Smooth muscle cell of the brain vasculature (primary cell): ENCODE measurements at places on chromosomes 6 and 20.

- no peak for DNase-seq
Observed at GRCh38 chr6:128605961-128606360, 85.6 kb upstream of the PTPRK start.

GRCh38 chr6:145878591-145879295 lies 64.1 kb upstream of the FBXO30 start:
- DNase-seq = no peak

- DNase-seq = no peak
Observed at GRCh38 chr6:11645016-11645415, 107.5 kb downstream of the TMEM170B start.

DNA sequence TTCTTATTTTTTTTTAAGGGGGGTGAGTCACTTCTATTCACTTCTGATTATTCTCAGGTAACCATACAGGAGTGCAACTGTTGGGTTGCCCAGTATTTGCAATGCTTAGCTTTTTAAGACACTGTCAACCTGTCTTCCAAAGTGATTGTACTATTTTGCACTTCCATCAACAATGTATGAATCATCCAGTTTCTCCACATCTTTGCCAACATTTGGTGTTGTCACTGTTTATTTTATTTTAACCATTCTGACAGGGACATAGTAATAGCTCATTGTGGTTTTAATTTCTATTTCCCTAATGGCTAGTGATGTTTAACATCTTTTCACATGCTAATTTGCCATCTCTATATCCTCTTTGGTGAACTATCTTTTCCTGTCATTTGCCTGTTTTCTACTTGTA lies 1.4 kb upstream of the SLC13A3 start:
- DNase-seq = no peak

GRCh38 chr6:168632694-168633093 lies 191.7 kb downstream of the SMOC2 start:
- no peak for DNase-seq

DNA sequence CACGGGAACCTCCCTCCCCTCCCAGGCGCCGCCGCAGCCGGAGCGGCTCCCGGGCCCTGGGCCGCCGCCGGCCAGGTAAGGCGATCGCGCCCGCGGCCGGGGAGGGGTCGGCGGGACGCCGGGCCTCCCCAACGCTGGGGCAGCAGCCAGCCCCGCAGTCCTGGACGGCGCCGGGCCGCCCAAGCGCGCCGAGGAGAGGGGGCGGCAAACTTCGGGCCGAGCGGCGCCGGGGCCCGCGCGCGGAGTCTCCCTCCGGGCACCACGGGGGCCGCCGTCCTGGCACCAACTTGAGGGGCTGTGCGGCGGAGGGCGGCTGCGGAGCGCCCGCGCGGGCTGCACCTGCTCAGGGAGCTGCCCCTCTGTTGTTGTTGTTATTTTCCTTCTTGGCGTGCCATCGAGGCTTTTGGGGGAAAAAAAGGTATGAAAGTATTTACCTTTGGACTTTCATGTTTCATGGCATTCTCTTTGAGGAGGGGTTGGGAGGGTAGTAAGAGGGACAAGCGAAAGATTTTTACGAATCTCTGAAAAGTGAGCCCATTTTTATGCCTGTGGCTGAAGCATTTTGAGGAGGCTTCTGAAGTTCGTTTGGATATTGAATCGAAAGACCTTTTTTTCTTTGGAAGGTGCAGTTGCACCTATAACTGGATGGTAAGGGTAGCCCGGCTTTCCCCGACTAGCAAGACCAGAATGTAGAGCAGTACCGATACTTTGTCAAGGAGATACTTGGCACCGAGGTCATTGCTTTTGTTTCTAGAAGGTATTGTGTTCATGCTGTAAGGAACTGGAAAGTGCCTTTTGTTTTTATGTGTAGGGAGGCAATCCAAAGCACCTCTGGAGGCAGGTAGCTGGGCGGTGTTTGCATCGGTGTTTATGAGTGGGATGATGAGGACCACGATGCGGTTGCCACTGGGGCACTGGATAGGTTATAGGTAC lies at the start of gene RNF182:
TSS of gene RNF182 (plus strand) at position 4 of the 933 bp plus-strand sequence. CDS start 52,168 bp downstream, outside the sequence.
- no peak for DNase-seq

DNA sequence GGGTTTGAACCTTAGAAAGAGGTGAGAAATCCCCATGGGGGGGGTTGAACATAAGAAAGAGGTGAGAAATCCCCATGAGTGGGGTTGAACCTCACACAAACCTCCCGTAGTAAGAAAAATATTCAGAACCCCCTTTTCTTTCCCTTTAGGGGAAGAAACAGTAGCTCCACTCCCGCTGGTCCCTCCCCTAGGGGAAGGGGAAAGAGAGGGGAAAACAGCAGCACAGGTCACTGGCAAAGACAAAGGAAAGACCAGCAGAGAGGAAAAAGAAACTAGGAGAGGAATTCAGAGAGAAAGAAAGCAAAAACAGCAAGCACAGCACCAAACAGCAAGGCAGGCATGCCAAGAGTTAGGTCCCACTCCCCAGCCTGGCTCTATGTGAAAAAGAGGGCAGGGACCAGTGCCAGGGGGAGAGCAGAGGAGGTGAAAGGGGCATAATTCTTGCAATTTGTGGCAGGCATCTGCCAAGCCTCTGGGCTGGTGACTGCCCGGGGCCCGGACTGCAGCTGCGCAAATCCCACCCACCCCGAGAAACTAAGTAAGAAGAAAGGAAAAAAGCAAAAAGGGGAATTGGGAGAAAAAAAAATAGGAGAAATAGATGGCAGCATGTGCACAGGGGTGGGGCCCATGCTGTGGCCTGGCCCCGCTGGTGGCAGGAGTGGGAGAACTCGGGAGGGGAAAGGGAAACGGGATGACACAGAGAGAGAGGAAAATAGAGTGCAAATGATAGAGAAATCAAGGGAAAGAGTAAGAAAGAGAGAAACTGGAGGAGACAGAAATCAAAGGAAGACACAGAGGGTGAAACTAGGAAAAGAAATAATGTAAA lies 15.1 kb upstream of the GOPC start:
- DNase-seq = no peak

DNA sequence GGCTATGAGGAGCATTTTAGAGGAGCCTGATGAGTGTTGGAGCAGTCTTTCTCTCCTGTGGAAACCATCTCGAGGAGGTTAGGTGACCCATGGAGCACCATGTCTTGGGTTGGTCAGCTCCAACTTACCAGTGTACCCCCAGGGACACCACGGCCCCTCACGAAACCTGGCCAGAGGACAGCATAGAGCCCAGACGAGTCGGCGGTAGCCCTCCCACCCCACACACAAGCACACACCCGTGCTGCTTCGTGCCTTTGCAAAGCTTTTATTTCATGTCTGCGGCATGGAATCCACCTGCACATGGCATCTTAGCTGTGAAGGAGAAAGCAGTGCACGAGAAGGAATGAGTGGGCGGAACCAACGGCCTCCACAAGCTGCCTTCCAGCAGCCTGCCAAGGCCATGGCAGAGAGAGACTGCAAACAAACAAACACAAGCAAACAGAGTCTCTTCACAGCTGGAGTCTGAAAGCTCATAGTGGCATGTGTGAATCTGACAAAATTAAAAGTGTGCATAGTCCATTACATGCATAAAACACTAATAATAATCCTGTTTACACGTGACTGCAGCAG lies 53.6 kb downstream of the EZR start:
- no peak for DNase-seq

DNA sequence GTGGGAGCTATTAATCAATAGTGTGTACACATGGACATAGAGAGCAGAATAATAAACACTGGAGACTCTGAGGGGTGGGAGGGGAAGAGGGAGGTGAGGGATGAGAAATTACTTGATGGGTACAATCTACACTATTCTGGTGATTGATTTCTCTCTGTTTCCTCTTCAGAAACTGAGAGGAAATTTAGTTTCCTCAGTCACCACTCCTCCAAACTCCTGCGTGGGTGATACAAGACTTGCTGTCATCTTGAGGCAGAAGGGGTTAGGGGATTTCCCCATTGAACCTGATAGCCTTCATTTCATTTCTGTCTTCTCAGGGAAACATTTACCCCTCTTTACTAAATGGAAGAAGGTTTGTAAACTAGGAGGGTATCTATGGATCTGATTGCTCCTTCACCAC lies 84.3 kb upstream of the ESR1 start:
- no peak for DNase-seq

DNA sequence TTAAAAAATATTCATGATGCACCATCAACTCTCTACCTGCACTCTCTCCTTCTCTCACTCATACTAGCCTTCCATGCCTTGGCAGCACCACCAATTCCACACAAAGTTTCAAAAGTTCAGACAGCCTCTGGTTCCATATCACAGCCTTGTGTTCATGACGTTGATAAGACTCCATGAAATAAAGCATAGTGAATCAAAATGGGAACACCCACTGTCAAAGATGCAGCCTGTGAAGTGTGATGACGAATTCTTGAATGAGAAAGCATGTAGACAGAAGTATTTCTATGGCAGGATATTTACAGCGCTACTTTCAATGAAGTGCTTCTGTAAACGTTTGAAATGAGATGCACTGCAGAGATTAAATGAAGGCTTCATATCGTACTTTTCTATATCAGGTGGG lies 77.3 kb upstream of the FERMT1 start:
- DNase-seq = no peak

DNA sequence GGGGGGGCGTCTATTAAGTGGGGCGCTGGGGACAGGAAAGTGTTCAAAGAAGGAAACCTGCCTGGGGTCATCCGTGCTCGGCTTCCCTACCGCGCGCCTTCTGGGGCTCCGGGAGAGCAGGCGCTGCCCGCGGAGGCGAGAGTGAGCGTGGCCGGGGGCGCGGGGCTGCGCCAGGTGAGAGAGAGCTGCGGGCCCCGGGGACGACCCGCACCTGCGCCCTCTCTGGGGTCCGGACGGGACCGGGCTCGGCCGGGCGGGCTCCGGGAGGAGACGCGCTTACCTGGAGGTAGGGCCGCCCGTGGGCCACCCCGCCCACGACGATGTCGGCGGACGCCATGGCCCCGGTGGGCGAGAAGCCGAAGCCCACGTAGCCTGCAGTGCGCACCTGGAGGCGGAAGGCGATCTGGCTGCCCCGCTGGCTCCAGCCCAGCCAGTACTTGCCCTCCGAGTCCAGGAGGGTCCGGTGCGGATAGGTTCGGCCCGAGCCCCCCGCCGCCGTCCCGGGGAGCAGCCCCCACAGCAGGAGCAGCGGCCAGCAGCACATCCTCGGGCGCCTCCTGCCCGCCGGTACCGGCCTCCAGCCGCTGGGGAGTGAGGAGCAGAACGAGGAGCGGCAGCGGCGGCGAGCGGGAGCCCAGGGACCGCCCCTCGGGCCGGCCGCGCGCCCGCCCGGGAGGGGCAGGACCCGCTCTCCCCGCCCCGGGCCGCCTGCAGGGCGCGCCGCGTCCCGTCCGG lies at the start of gene MOXD1:
TSS of gene MOXD1 (minus strand) at position 593 of the 735 bp plus-strand sequence. CDS start at position 544, 49 bp downstream.
- DNase-seq = no peak

GRCh38 chr6:29723262-29723665 lies at the start of gene HLA-F:
TSS of gene HLA-F (plus strand) at chr6:29723434. CDS start at chr6:29723464, 30 bp downstream.
- peak; percentile 18 for DNase-seq

GRCh38 chr20:31473331-31474096 lies 1.4 kb downstream of the DEFB124 start:
- no peak for DNase-seq

GRCh38 chr6:137755284-137755683 lies 111.8 kb upstream of the TNFAIP3 start:
- DNase-seq = no peak

DNA sequence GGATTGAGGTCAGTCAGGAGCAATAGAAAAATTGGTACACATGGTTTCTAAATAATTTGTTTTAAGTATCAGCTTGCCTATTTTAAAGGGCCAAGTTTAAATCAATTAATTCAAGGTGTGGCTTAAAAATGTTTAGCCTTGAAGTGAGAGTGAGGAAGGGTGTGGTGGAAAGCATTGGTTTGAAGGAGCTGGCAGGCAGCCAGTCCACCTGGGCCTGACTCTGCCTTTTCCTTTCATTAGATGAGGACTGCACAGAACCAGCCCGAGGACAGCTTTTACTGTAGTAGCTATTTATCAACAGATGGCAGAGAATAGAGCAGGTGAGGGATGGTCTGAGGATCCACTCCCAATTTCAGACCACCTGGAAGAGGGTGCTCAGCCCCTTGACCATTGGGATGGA lies 42.4 kb downstream of the DHX35 start:
- DNase-seq = no peak

GRCh38 chr6:87944541-87944954 lies 103.1 kb upstream of the SPACA1 start:
- DNase-seq = no peak

GRCh38 chr6:73710470-73710869 lies 14.5 kb downstream of the CD109 start:
- no peak for DNase-seq

DNA sequence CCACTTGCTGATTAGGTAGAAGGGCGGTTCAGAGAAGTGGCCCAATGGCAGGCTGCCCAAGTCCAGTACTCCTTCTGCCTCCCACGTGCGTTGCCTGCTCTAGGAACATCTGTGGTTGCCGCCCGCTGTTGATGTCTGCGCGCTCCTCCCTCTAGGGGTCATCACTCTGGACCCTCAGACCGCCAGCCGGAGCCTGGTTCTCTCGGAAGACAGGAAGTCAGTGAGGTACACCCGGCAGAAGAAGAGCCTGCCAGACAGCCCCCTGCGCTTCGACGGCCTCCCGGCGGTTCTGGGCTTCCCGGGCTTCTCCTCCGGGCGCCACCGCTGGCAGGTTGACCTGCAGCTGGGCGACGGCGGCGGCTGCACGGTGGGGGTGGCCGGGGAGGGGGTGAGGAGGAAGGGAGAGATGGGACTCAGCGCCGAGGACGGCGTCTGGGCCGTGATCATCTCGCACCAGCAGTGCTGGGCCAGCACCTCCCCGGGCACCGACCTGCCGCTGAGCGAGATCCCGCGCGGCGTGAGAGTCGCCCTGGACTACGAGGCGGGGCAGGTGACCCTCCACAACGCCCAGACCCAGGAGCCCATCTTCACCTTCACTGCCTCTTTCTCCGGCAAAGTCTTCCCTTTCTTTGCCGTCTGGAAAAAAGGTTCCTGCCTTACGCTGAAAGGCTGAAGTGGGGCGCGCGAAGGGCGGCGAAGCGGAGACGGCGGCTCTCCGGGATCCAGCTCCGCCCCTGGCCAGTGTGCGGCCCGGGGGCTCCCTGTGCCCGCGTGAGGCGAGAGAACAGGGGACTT lies 8.5 kb downstream of the TRIM15 start:
- DNase-seq = peak; percentile 3

DNA sequence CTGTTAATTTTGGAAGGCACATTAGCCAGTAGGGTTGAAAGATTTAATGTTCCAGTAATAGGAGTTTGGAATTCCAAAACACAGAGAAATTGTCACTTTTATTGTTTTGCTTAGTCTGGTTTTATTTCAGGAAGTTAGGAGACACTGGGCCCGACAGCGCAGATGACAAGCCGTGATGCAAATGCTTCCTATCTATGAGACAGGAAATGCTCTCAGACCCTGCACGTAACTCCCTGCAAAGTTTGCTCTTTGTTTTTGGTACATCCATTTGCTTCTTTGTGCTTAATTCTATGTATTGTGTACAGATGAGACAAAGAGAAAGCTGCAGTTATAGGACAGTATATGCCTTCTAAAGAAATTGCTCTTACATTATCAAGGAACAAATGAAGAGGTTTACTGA lies 201.6 kb upstream of the SGK1 start:
- no peak for DNase-seq

GRCh38 chr20:17912916-17913315 lies 55.7 kb downstream of the SNX5 start:
- DNase-seq = no peak

GRCh38 chr6:33018904-33019303 lies 9.5 kb upstream of the HLA-DOA start:
- DNase-seq = no peak

GRCh38 chr6:6362056-6362840 lies 41.8 kb upstream of the F13A1 start:
- no peak for DNase-seq
